ENCODE measurements at places on chromosomes 13 and 19.

DNA sequence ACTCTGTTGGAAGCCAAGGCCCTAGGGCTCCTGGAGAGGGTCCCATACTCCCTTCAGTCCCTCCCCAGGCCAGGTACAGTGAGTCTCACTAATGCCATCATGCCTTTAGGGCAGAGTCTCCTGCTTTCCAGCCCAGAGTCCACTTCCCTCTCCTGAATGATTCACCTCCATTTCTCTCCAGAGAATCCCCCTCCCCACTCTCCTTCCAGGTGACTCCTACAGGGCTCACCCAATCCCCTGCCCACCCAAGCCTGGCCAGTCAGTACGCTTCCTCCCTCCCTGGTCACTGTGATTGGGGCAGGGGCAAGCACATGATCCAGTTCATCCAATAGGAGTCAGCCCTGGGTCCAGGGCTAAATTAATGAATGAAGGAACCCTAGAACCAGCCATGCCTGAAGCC, 35.0 kb upstream of the PNMA8B start:
- DNase-seq, result no peak

- DNase-seq, result no peak
Measured at GRCh38 chr19:1047696-1048147, 7.8 kb downstream of the ABCA7 start.

DNA sequence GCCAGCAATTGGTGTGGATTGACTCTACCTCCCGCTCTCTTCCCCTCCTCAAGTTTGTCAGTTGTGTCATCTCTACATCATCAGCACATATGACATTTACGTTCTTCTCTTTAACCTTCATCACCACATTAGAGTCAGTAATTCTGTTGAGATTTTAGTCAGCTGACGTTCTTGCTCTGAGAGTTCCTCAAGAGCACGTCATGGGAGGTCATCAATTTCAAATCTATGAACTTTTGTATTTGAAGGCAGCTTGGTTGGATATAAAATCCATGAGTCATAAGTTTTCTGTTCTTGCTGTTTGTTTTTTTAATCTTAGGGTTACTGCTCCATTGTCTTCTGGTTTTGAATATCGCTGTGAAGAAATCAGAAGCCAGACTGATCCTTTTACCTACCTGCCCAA, 21.8 kb upstream of the ARGLU1 start:
- DNase-seq, result no peak

DNA sequence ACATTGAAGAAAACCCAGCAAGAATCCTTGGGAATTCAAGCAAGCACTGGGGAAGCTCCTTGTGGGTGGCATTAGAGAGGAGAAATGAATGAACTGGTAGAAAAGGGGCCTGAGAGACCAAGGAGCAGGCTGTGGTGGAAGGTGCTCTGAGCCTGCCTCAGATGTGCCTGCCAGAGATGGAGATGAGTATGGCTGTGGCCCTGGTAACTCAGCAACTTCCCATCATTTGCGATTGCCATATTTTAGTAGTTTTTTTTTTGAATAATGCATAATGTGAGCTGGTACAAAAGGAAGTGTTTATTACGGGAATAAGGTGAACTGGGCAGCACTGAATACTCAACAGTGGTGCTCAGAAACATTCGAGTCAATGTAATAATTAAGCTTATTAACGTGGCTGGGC, 39.1 kb downstream of the ERICH6B start:
- DNase-seq, result no peak

DNA sequence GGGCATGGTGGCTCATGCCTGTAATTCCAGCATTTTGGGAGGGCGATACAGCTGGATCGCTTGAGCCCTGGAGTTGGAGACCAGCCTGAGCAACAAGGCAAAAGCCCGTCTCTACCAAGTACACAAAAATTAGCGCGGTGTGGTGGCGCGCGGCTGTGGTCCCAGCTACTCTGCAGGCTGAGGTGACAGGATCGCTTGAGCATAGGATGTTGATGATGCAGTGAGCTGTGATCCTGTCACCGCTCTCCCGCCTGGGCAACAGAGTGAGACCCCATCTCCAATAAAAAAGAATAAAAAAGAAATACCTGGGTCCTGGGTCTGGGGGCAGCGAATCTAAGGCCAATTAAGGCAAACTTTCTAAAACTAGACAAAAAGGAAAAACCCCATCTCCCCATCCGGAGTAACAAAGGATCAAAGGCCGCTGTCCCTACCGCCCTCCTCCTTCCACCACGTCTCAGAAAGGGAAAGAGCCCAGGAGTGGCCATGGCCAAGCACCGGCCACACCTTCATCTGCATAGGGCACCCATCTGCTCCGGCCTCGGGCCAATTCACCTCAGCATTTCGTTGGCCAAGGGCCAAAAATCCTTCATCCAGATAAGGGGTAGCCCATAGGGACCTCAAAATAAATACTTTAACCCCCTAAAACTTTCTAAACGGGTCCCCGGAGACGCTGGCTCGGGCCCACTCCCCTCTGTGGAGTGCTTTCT, 851 bp downstream of the ZNF320 start:
- peak; percentile 3 for DNase-seq

DNA sequence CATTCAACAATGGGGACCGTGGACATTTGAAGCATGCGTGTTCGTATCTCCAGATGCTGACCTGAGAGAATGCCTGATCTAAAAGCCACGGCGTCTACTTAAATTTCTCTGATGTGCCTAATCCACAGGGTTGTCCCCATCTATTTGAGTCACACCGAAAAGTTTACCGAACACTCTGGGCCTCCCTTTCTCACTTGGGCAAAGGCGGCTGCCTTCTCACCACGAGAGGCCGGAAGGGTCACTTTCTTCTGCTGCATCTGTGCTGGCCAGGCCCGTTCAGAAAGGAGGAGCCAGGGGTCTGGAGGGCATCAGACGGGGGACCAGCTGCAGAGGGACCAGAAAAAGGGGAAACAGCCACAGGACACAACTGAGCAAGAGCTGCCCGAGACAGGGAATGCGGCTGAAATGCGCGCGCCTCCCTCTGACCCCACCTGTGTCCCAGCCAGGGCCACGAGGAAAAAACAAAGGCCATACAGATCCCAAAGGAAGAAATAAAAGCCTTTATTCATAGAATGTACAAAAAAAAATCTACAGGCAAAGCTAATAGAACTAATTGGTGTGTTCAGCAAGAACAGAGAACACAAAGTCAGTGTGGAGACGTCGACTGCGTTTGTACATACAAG, 71.3 kb upstream of the C13orf46 start:
- DNase-seq, result no peak

- DNase-seq, result no peak
Measured at GRCh38 chr13:46542833-46543232, 10.1 kb upstream of the LRCH1 start.

DNA sequence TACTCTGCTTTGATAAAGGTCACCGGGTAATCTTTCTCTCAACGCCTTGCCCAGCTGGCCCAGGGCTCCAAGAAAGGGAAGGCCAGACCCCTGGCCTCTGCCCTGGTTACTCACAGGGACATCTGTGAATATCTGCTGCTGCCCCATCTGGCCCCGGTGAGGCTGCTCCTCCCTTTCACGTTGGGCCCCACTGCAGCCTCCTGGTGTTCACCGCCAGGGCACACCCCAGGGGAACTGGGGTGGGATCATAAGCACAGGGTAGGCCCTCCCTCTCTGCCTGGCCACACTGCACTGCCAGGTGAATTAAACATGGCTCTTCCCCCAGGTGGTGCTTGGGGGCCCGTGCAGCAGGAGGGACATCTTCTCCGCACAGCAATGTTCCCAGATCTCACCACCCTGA, 12.7 kb downstream of the LAIR1 start:
- DNase-seq, result no peak

DNA sequence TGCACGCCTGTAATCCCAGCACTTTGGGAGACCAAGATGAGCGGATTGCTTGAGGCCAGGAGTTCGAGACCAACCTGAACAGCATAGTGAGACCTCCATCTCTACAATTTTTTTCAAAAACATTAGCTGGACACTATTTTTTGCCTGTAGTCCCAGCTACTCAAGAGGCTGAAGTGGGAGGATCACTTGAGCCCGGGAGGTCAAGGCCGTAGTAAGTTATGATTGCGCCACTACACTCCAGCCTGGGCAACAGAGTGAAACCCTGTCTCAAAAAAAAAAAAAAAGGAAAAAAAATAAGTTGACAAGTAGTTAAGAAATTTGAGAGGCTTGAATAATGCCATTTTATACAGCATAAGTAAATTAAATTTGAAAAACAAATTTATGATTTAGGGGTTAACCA, 330.6 kb downstream of the MYO16 start:
- DNase-seq, result no peak

DNA sequence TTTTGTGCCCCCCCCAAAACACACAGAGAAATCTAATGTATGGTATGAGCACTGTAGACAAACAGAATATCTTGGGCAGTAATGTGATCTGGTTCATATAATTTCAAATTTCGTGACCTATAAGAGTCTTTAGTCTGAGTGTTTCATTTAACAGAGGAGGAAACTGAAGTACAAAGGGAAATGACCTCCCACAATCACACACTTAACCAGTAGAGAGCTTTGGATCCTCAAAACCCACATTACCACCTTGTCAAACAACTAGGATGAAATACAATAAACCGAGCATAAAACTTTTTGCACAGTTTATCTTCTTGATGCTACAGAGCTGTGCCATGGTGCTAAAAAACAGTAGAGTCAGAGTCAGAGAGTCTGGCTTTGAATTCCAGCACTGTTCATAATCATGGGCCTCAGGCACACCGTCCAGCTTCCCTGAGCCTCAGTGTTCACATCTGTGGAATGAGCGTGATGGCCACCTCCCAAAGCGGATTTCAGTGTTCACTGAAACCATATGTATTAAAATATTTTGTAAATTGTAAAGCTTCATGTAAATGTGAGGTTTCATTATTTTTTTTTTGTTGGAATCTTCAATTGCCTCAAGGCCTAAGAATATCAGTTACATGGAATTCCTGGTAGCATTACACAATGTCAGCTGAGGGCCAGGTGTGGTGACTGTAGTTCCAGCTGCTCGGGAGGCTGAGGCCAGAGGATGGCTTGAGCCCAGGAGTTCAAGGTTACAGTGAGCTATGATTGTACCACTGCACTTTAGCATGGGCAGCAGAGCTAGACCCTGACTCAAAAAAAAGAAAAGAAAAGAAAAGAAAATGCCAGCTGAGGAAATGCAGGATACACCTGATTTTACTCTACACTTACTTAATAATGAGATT, 126.4 kb upstream of the FRY start:
- DNase-seq, result no peak

DNA sequence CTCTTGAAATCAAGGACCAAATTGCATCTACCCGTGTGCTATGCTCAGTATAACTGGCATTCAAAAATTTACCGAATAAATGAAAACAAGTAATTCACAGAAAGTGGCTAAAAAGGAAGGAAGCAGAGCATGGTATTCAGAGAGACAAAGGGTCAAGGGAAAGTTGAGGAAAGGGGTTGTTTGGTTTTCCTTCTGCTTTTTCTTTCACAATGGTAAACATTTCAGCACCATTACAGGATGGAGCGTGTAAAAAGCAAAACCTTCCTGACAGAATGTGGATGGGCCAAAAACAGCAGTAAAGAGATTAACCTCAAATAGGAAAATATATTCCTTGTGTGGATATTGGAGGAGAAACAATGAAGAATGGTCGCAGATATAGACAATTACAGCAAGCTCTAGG, 14.8 kb downstream of the DIAPH3 start:
- DNase-seq, result no peak

GRCh38 chr13:24747248-24748060, 16.5 kb upstream of the RNF17 start:
- DNase-seq, result no peak

DNA sequence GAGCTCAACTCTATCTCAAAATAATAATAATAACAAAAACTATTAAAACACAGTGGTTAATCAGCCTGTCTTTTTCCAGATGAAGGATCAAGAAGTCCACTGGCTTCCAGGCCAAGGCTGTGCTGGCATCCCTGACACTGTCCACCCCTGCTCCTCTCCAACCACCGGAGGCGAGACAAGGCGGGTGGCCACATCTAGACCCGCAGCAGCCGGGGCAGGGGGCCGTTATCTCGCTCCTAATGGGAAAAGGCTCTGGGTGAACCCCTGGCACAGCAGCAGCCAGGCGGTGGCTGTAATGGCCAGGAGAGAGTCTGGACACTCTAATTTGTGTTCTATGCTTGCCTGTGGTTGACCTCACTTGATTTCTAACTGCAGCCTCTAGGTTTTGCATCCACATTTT, 158.0 kb upstream of the SOX1 start:
- DNase-seq, result no peak

DNA sequence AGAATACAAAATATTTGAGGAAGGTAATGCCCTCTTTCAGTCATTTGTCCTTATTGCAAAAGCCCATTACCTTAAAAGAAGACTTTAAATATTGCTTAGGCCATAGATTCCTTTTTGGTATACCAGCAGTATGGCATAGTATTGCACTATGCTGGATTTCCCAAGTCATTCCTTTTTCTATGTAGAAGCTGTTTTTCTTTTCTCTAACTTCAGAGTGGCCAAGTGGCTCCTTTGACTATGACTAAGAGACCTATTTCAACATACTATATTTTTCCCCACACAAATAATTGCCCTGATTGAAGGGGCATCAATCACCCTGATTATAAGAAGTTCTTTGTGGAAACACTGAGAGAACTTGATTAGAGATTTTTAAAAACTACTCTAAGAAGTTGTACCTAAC, 68.6 kb downstream of the UFM1 start:
- DNase-seq, result no peak

GRCh38 chr19:40609561-40610395, 8.6 kb downstream of the LTBP4 start:
- peak; percentile 60 for DNase-seq

DNA sequence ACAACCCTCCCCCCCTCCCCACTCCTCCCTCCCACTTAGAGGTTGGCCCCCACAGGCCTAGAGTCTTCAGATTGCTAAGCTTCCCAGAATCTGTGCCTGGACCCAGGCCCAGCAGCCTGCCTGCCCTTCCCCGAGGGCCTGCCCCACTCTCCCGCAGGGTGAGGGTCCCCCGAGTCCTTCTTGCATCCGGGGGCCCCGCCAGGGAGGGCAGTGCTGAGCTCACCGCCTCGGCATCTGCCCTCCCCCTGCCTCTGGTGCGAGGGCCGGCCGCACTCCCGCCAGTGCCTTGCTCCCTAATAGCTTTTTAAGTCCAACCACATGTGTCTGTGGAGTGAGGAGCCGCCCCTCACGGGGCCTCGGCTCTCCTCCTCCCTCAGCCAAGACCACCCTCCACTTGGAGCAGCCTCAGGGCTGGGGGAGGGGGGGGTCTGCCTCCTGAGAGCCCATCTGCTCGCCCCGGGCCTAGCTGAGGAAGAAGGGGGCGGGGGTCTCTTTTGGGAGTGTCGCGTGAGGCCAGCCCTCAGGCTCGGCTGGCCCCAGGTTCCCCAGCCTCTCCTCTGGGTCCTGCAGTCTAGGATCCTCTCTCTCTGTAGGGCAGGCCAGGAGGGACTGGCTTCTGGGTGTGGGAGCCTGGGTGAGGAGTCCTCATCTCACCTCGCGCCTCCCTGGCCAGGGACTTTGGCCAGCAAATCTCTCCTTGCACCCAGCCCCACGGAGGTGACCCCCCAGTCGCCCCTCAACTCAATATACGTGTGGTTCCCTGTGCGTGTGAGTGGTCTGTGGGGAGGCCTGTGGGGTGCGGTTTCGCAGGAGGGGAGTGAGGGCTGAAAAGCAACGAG, 47.2 kb downstream of the LYL1 start:
- DNase-seq, result peak; percentile 92

DNA sequence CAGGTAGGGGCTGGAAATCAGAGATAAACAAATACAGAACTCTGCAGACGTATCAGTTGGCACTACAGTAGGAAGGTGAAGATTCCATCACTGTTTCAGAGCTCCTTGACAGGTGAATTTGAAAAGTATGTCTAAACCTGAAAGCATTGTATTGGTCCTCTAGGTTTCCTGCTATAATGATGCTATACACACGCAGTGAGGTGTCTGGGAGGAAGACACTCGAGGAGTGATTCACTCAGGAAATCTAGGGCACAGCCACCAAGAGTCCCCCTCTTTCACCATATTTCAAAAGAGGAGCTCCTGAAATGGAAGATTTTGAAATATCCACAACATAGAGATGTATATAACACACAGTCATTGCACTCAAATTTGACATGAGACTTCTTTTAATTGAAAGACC, 331.0 kb upstream of the DACH1 start:
- DNase-seq, result no peak
